ENCODE measurements at places on chromosomes 3 and 15.

DNA sequence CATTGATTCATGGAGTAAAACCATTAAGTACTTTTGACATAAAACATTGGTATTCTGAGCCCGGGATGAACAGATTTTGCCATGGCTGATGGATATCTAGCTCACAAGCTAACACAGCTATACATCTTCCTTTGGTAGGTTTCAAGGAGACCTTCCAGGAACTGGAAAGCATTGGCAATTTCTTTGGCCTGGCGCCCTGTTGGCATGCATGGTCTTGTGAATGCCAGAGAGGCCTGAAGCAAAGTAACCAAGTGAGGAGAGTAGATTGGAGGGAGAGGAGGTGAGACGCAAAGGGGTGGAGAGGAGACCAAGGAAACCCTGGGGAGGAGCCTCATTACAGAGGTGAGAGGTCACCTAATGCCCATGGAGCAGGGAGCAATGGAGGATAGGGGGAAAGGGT, 67.2 kb downstream of the SQOR start:
- no peak for DNase-seq

GRCh38 chr15:95770196-95770595, 560.3 kb upstream of the NR2F2 start:
- no peak for DNase-seq

DNA sequence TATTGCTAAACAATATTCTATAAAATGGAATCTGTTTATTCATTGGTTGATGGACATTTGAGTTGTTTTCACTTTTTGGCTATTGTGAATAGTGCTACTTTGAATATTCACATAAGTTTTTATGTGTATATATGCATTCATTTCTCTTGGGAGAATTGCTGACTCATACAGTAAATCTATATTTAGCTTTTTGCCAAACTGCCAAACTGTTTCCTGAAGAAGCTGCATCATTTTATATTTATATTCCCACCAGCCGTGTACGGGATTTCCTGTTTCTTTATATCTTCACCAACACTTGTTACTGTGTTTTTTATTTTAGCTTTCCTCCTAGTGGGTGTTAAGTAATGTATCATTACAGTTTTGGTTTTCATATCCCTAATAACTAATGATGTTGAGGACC, 12.5 kb upstream of the TCAIM start:
- DNase-seq = no peak

DNA sequence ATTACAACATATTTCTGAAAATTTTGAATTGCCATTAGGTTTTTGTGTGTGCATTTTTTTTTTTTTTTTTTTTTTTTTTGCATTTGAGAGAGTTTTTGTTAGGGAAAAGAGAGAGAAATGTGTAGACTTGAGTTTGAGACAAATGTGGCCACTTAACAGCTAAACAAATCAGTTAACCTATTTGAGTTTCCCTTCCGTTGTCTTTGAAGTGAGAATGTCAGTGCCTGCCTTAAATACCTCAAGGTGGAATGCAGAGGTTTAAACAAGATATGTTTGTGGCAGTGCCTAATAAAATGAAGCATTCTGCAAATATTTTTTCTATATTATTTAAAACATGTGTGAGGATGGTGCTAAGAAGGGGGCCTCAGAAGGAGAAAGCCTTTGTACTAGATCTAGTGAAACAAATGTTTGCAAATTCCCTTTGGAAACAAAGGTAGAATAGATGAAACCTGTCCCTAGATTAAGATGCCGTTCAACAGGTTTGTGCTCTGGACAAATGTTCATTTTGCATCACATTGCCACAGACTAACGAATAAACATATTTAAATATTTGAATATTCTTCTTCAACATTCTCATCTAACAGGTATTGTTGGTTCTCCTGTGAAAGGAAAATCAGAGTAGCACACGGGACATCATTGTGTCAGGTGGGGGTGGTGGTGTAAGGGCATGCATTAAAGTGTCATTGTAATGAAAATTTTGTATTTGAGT, 80.7 kb downstream of the SATB1 start:
- DNase-seq = no peak

DNA sequence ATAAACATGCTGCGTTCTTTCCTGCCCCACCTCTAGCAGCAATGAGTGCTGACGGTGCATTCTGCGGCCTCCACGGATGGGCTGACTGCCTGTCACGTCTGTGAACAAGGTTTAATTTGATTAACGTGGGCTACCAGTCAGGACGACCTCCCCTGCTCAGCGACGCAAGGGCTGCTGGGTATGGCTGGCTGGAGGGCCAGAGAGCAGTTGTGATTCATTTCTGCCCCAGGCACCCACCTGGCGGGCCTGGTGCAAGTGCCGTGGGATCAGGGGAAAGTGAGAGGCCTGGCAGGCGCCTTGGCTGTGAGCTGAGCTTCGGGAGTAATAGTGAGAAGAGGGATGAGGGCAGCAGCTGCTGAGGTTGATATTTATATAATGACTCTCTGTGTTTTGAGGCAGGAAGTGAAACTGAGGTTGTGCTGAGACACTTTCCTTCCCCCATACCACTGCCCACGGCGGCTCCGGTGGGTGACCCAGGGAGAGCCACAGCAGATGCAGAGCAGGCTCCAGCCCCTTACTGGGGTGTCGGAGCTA, 190.4 kb upstream of the BCL6 start:
- no peak for DNase-seq

DNA sequence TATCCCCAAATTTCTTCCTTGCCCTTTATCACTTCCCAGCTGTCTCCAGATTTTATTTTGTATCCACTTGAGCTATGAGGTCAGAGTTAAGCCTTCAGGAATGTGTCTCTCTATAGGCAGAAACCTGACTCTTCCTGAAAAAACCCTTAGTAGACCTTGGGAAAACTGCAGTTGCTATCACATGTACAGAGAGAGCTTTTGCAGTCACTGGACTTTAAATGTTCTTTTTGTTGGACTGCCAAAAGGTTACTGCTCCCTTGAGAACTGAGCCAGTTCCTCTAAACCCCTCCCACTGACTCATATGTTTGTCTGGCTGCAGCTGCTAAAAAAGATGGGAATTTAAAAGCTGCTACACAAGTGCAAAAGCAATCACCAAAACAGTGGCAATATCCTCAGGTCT, 169.1 kb upstream of the CCDC54 start:
- peak; percentile 88 for DNase-seq

Data from amniotic stem cell (primary cell).